CD4-positive, alpha-beta T cell treated with Interleukin-2 at 100 ng/mL for 4 hours (primary cell): ENCODE measurements at places on chromosomes 11 and 22.

DNA sequence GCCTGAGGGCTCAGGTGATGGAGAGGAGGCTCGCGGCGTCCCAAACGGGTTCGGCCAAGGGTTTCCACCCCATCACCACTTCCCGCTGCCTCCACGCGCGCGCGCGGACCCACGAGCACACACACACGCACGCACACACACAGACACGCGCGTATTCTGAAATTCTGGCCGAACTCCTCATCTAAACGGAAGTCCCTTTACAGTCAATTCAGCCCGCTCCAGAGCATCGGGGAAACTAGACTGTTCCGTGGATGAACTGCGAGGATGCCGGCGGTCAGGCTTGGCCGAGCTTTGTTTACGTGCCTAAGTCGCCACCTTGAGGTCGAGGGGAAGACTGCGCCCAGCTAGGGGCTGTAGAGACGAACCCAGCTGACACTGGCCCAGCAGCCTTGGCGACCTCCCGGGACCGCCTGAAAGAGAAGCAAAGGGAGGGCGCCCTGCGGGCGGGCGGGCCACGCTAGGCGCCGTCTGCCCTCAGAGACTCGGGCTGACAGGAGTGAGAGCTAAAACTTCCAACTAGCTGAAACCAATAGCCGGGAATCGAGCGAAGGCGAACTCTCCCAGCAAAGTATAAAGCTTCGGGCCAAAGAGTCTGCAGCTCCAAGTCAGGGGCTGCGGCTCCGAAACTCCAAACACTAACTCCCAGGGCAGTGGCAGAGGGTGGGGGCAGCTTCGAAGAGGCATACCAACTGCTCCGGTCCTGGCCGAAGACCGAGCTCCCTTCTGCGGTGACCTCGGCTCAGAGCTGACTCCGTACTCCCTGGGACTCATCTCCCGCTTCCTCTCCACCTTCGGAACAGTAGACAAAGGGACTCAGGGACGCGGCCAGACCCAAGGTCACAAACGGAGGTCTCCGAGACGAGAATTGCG, 124.7 kb upstream of the C11orf58 start:
- DNase-seq, result peak; percentile 48

- DNase-seq, result no peak
Measured at GRCh38 chr22:23904573-23905254, 10.5 kb downstream of the MIF start.

DNA sequence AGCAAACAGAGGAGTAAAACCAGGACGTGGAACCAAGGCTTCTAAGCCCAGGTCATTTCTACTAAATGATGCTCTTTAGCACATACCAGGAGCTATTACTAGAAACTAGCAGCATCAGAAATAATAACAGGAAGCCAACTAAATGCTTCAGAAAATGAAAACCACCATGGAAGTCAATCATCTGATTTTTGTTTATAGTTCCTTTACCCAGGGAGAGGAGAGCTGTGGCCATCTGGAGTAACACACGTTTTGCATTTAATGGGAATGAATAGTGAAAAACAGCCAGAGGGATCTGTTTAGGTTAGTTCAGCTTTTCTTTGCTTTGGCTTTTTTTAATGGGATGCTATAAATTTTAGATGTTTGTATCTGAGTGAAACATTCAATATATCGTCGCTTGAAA, 250.7 kb upstream of the ARHGAP20 start:
- DNase-seq, result no peak

- DNase-seq, result no peak
Measured at GRCh38 chr22:43796567-43796966, 15.5 kb downstream of the EFCAB6 start.
